ENCODE measurements at places on chromosomes 1 and 21.

DNA sequence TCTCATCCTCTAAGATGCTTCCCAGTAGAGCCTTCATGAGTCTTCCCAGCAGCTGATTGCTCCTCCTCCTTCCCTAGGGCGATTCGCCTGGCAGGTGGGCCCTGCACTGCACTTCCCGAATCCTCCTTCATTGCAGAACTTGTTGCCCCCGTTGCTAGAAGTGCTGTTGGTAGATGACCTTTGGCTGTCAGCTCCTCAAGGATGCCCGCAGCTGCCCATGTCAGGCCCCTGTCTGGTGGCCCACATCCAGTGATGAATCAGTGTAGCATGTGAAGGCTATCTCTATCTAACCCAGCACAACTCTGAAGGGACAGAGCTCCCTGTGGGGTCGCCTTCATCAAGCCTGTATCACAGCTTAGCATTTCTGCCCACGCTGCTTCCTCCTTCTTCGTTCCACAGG lies 52.1 kb upstream of the F3 start:
- no peak for DNase-seq

DNA sequence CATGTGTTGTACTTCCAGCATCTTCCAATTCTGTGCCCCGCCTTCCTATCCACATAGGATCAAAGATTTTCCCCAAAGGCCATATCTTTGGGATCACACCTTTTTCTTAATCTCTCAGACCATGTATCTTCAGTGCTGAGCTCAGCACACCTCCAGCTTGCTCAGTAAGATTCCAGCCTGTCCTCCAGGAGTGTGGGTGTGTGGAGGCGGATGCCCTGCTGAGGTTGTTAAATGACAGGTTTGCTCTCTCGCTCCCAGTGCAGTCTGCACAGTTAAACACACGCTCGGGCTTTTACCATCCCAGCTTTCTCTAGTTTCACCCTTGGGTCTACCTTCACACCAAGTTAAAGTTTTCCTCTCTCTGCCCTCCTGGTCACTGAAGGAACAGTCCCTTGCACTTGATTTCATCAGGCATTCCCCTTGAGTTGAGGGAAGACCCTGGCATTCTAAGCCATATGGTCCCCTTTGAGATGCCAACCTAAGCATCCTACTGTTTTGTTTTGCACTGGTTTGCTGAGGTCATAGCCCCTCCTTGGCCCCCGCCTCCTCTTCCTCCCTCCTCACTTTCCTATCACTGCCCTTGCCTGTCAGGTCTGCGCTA lies 13.7 kb downstream of the MYOG start:
- DNase-seq: no peak

- DNase-seq: no peak
Observed at GRCh38 chr1:114234408-114235124, 80.9 kb upstream of the SYT6 start.

- DNase-seq: no peak
Observed at GRCh38 chr1:169570172-169570574, 16.1 kb downstream of the F5 start.
